ENCODE measurements at places on chromosomes 16 and 17.

DNA sequence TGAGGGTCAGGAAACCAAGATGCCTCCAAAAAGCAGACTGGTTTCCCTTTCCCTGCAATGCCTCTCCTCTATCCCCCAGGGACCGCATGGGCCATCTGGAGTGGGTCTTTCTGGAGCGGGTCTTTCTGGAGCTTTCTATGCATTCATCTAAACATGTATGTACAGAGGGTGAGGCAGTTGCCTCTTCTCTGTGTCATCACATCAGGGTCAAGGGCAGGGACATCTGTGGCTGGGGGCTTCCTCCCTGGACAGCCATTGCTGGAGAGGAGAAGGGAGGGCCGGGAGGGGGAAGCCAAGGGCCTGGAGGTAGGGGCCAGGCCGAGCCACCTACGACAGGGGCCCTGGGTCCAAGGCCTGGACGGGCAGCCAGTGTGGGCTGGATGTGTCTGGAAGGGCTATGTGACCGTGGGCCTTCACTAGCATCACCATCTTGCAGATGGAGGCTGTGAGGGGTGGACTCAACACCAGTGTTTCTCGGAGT, 840 bp downstream of the ADCY7 start:
- DNase-seq, result no peak

DNA sequence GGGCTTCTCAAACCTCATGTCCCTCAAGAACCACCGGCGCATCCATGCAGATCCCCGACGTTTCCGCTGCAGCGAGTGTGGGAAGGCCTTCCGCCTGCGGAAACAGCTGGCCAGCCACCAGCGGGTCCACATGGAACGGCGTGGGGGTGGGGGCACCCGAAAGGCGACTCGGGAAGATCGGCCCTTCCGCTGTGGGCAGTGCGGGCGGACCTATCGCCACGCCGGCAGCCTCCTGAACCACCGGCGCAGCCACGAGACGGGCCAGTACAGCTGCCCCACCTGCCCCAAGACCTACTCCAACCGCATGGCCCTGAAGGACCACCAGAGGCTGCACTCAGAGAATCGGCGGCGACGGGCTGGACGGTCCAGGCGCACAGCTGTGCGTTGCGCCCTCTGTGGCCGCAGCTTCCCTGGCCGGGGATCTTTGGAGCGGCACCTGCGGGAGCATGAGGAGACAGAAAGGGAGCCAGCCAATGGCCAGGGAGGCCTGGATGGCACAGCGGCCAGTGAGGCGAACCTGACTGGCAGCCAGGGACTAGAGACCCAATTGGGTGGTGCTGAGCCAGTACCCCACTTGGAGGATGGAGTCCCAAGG, 5.9 kb downstream of the ZNF646 start:
- no peak for DNase-seq

- peak; percentile 45 for DNase-seq
Measured at GRCh38 chr16:14475370-14476139, 154.5 kb downstream of the PARN start.

- no peak for DNase-seq
Measured at GRCh38 chr17:79626156-79626890, 15.5 kb upstream of the RBFOX3 start.

DNA sequence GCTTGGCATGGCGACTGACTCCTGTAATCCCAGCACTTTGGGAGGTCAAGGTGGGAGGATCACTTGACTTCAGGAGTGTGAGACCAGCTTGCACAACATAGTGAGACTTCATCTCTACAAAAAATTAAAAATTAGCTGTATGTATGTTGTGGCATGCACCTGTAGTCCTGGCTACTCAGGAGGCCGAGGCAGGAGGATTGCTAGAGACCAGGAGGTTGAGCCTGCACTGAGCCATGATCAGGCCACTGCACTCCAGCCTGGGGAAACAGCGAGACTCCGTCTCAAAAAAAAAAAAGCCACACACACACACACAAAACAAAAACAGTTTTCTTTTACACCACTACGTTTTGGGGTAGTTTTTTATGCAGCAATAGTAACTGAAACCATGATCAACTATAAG, 89.0 kb upstream of the DHX40 start:
- DNase-seq, result no peak

- no peak for DNase-seq
Measured at GRCh38 chr17:15981208-15981607, 18.3 kb downstream of the ZSWIM7 start.

GRCh38 chr16:7612671-7613070, 280.0 kb downstream of the RBFOX1 start:
- no peak for DNase-seq

GRCh38 chr17:37065486-37066321, 117.0 kb downstream of the AATF start:
- DNase-seq, result no peak

- no peak for DNase-seq
Measured at GRCh38 chr16:67430504-67430976, 381 bp upstream of the HSD11B2 start.

DNA sequence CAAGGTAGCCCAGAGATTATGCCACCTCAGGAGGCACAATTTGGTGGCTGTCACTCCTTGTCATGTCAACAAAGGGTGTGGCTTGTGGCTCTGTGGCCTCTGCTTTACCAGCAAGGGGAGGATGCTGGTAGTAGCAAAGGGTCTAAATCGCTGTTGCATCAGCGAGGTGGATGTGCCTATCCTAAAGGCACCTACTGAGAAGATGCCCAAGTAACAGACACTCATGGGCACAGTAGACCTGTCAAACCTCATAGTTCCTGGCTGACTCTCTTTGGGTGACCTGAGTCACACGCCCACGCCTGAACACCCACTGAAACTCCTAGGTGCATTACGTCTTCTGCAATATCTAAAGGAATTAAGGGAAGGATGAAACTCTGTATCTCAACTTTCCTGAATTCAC, 139.5 kb downstream of the PRKCB start:
- DNase-seq, result no peak

- peak; percentile 51 for DNase-seq
Measured at GRCh38 chr17:18278867-18279266, 18.4 kb downstream of the MIEF2 start.

DNA sequence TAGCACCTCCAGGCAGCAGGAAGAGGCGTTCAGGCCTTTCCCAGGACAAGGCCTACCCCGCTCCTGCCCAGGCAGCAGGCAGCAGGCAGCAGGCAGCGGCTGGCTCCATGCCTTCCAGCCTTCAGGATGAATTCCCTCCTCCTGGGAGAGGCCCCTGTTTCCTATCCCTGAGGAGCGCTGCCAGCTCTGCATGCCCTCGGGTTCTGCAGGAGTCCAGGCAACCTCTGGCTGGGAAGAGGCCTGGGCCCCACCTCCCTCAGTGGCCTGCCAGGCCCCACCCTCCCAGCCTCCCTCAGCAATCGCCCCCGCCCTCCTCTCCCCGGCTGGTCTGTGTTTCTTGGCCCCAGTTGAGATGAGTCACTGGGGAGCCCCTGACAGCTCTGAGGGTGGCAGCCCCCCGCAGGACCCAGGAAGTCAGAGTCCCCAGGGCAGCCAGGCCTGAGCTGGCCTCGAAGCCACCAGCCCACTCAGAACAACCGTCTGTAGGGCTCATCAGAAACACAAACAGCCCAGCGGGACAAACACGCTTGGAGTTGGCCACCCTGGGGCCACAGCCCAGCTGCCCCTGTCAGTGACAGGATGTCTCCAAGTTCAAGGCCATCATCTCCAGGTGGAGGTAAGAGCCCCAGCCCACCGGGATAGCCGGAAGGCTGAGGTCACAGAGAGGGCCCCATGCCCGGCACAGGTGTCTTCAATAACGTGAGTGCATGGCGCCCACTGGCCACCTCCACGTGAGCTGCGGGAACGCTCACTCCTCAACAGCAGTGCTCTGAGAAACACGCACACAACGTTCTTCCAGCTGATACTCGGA, 39.5 kb upstream of the CIBAR2 start:
- peak; percentile 72 for DNase-seq

GRCh38 chr16:29898804-29899515, 390 bp downstream of the SEZ6L2 start:
- DNase-seq, result no peak

DNA sequence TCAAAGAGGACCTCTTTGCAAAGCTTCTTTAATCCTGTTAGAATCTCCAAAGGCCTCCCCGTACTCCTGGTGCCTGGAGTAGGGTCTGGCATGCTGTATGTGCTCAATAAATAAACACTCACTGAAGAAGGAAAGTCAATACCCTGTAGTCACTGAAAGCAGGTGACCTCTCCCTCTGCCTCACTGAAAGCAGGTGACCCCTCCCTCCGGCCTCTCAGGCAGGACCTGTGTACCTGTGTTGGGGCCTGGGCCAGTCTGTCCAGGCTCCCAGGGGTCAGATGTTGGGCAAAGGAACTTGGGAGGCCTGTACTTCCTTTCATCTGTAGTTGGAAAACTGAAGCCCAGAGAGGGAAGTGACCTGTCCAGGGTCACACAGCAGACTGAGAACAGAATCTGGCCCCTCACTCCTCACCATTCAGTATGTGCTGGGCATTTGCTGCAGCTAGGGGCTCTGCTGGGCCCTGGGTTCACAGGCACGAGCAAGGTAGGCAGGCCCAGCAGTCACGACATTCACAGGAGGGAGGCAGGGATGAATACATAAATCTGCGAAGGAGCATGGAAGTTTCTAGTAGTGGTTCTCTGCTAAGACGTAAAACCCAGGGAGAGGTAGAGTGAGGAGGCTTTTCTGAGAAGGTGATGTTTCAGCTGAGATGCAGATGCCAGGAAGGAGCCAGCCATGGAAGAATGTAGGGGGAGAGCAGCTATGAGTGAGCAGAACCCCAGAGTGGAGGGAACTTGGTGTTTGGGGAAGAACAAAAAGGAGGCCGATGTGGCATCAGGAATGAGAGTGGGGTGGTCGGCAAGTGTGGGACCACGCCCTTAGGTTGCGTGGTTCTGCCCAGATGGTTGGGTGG, 64.0 kb downstream of the NKD1 start:
- DNase-seq, result no peak

GRCh38 chr17:48194097-48194550, 86.6 kb downstream of the SNX11 start:
- no peak for DNase-seq

GRCh38 chr16:50006964-50007363, 18.1 kb upstream of the CNEP1R1 start:
- DNase-seq, result no peak

DNA sequence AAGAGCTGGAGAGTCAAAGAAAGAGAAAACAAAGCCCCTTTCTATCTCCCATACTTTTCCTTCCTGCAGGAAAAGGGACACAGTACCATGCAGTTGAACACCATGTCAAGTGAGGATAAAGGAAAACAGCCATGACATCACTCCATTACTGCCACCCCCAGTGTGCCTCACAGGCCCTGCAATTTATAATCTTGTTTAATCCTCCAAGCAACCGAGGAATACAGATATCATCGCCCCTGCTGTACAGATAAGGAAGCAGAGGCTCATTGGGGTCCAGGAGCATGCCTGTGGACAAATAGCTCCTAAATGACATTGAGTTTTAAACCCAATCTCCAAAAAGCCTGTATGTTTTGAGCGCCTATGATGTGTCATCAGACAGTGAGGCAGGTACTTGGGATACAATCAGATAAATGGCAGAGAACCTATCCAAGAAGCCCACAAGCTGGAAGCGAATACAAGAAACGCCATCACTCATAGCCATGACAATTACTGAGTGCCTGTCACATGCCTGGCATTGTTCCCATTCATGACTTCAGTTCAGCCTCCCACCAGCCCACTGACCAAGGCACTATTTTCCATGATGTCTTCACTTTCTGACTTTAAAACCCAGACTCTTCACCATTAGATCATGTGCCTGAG, 45.5 kb downstream of the CPPED1 start:
- no peak for DNase-seq

- peak; percentile 13 for DNase-seq
Measured at GRCh38 chr16:74700116-74700437, 585 bp downstream of the MLKL start.

- no peak for DNase-seq
Measured at GRCh38 chr17:55405600-55405999, 16.0 kb downstream of the MMD start.

- peak; percentile 72 for DNase-seq
Measured at GRCh38 chr17:42841975-42842685, 2.2 kb upstream of the AOC2 start.

- DNase-seq, result no peak
Measured at GRCh38 chr16:66574081-66574480, 5.2 kb upstream of the CMTM2 start.

DNA sequence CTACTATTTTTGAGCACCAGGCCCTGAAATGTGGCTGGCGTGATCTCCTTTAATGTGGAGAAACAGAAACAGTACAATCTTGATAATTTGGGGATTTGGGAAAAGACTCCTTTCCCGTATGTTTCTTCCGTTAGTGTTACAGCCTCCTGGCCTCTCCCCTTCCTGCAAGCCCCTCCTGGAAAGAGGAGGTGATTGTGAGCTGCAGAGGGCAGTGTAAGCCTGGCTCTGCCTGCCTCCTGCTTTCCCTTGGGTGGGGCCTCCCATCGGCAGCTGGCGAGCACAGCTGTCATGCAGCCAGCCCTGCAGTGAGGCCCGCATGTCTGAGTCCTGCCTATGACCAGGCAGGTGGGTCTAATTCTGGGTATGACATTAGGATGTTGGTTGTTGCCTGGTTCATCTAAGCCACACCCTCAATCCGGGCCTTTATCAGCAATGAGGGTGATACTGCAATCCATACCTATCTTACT, 48.7 kb upstream of the WSB1 start:
- DNase-seq, result peak; percentile 93

- DNase-seq, result no peak
Measured at GRCh38 chr17:48639136-48639535, 13.0 kb upstream of the HOXB9 start.

GRCh38 chr16:80893686-80894085, 89.3 kb upstream of the CDYL2 start:
- no peak for DNase-seq

- DNase-seq, result no peak
Measured at GRCh38 chr16:14585287-14585686, 44.8 kb downstream of the PARN start.

DNA sequence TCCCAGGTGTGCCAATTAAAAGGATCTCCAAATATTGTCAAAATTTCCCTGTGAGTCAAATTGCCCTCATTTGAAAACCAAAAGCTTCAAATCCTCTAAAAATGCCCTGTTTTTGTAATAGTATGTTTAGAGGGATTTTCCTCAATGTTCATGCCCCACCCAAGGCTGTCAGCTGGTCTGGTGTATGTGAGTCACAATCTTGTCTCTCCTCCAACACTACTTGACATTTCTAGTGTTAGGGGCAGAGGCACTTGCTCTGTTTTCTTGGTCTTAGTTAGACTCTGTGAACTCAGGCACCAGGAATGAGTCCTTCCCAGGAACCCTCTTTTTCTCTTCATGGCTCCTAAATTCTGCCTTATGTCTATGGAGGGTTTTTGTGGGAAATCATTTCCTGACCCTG, 634.8 kb downstream of the KCNJ2 start:
- DNase-seq, result peak; percentile 32

GRCh38 chr17:11242411-11242810, 1.4 kb downstream of the SHISA6 start:
- DNase-seq, result no peak

GRCh38 chr16:51382211-51382610, 231.1 kb upstream of the SALL1 start:
- no peak for DNase-seq

GRCh38 chr16:24854607-24855171, 8.9 kb downstream of the SLC5A11 start:
- no peak for DNase-seq
